ENCODE measurements at places on chromosomes 3 and 15.
A peak's percentile ranks its signal among the peaks of the same experiment; 100 is the strongest.

DNA sequence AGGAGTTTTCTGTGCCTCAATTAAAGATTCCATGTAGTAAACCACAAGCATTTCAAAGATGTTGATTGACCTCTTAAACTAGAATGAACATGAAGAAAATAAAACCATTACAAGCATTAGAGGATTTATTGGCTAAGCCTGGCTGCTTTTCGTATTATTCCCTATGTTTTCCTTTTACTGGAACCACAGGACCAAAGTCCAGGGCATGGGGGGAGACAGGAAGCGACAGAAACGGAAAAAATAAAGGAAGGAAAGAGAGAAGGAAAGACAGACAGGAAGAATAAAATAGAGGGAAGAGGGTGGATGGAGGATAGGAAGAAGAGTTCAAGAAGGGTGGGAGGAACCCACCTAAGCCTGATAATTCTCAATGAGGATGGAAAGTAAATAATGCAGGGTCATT, 169.9 kb downstream of the SHQ1 start:
- no peak for DNase-seq

DNA sequence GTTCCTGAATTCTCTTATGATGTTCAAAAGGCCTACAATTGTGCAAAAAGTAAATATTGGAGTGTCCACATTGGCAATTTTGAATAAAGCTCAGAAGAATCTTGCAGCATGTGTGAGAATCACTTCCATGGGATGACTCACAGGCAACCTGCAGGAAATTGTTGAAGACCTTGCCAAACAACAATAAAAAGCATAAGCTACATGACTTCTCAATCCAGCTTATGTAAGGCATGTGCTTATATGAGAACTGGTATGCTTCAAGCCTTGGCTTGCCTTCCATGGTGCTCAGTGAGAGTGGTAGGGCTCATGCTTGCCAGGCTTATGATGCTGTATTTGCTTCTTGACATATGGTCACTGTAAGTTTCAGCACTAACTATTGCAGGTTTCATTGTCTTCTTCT, 18.4 kb upstream of the BCHE start:
- no peak for DNase-seq

GRCh38 chr3:74489050-74489792, 125.2 kb downstream of the CNTN3 start:
- DNase-seq: no peak

GRCh38 chr3:72633121-72633520, 215.1 kb downstream of the SHQ1 start:
- no peak for DNase-seq

DNA sequence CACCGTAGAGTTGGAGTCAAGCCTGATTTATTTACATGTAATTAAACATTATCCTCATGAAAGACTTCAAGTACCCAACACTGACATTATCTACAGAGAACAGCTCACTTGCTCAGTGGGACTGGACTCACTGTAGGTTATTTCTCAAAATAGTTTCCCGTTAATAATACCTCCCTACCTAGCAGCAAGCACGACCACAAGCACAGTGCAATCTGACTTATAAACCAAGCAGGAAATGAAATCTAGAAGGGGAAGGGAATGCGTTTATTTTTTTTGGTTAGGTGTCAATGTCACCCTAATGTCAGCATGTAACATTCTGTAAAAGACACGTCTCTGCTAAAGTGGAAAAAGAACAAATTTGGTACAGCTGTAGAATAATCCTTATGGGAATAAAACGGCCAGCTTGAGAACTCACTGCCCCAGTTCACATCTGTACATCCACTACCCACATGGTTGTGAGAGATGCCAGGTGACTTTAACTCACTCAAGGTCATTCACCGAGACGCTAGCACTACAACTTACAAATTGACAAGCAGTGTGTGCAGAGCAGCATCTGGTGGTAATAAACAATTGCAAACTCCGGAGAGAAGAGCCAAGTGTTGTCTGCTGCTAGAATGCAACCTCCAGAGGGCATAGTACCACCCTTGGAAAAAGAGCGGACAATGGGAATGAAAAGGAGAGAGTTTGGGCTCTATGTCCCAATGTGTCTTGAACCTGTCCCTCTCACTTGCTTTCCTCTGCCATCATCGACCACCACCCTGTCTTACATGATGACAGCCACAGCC, 242.5 kb downstream of the CADPS start:
- DNase-seq: no peak

DNA sequence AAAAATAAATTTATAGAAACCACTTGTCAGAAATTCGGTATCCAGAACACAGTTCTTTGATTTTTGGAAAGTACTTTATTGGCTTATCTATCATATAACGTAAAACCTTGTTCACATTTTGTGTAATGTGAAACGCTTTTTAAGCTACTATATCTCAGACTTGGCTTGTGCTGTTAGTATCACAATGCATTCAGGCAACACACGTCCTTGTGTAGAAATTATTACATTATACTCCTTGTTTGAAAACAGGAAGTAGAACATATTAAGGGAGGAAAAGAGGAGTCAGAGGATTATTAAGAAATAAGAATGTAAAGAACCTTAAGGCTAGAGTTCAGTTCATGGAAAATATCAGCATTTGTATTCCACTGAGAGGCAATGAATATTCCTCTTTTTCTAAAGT, 1.6 kb downstream of the DNAJC13 start:
- DNase-seq: no peak

GRCh38 chr3:55884066-55884465, 397.0 kb upstream of the WNT5A start:
- DNase-seq: no peak

DNA sequence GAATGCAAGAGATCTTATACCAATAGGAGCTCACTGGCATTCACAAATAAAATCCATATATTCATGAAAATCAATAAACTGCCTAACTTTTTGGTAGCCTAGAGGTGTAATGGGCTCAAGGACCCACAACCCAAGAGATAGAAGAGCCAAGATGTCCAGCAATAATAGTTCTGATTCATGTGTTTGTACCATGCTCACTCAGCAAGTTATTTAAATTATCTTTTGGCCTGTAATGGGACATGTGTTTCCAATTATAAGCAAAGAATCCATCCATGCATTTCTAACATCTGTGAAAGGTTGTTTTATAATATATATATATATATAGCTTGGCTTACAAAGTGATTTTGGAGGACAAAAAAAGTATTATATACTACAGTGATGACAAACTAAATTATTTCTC, 29.7 kb upstream of the SHC4 start:
- DNase-seq: no peak

GRCh38 chr3:17287006-17287689, 402.4 kb downstream of the PLCL2 start:
- no peak for DNase-seq

GRCh38 chr3:10716964-10717363, 99.1 kb upstream of the SLC6A11 start:
- DNase-seq: no peak

GRCh38 chr3:111874177-111874820, 15.2 kb downstream of the PHLDB2 start:
- DNase-seq: peak; percentile 47

DNA sequence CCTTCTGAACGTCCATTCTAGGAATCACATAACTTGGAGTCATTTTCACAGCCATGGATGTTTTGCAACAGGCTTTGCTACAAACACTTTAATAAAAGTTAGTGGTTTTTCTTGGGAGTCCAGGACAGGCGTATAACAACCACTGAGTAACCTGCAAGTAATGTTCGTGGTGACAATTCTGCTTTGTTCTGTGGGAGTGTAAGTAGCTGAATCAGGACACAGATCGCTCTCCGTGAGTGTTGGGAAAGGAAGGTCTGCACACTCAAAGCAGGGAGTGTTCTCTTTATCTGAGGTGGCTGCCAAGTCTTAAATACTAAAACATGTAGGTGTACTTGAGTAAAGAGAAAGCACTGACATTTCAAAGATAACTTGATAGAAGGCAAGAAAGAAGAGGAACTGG, 7.9 kb upstream of the BNC1 start:
- no peak for DNase-seq

Data from ACHN (cell line).